ENCODE measurements at places on chromosomes 2 and 18.
A peak's percentile ranks its signal among the peaks of the same experiment; 100 is the strongest.

GRCh38 chr2:19747310-19748072 lies 154.3 kb downstream of the TTC32 start:
- DNase-seq: peak; percentile 11

- DNase-seq: no peak
These were observed 323.1 kb downstream of the SLC8A1 start for GRCh38 chr2:40128796-40129195.

GRCh38 chr2:217621391-217621801 lies 381.4 kb downstream of the TNS1 start:
- no peak for DNase-seq

- no peak for DNase-seq
These were observed 91.7 kb upstream of the HNMT start for GRCh38 chr2:137872577-137872976.

DNA sequence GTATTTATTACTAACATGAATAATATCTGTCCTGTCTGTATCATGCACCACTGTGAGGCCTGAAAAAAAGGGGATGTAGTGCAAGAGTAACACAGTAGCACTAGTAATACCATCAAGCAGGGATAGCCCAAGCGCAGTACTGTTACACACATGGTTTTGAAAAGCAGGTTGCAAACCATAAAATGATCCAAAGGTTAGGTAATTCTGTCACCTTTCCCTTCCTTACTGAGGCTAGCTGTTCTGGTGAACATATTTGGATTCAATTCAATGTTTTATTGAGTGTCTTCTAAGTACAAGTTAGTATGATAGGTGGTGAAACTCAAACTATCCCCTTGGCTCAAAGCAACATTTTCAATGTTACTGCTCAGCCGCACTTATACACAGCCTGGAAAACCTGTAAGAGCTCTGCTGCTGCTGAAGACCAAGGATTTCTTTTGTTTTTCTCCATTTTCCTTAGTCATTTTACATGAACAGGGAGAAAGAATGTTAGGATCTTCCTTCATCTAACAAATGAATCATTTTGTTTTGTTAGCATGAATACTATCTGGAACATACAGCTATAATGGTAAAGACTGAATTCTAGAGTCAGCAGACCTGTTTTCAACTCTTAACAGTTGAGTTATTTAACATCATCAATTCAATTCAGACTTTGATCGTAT lies 102.5 kb upstream of the ITPRID2 start:
- DNase-seq: no peak

DNA sequence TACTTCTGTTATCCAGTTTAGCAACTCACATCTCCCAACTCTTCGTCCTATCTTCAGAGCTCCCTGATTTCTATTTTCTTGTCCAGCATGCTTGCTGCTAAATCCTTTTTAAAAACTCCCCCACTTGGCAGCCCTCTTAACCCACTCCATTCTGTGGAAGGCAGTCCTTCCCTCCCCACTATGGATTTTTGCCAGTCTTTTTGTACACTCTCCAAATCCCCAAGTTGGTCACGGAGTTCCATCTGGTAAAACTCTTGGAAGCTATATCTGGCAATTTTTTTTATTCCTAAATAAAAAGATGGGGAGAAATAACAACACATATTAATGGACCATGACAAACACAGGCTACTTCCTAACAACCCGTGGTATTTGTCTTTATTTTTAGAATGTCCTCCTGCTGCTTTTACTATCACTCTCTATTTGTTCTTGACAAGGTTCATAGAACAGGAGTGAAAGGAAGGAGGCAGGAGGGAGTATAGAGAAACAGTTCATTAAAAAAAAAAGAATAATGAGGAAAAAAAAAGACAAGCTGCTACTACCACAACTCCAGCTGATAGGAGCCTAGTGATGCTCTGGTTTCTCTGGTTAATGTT lies 120.0 kb upstream of the THSD7B start:
- DNase-seq: no peak

DNA sequence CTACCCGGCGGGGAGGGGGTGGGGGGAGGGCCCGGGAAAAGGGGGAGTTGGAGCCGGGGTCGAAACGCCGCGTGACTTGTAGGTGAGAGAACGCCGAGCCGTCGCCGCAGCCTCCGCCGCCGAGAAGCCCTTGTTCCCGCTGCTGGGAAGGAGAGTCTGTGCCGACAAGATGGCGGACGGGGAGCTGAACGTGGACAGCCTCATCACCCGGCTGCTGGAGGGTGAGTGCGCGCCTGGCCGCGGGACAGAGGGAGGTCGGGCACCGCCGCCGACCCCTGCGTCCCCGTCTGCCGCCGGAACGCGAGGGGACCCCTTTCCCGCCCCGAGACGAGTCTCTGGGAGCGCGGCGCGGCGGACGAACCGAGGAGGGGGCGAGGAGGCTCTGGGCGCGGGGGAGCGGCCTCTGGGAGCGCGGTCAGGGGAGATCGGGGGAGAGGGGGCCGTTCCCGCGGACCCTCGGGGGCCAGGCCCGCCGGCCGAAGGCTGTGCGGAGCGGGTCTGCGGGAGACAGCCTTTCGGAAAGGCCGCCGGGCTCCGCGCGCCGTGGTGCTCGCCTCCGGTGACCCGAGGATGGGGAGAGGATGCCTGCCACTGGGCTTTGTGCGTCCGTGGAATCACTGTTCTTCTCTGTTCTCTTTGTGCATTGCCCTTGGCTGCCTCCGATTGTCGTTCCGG lies 463 bp downstream of the PPP1CB start:
- DNase-seq: no peak

DNA sequence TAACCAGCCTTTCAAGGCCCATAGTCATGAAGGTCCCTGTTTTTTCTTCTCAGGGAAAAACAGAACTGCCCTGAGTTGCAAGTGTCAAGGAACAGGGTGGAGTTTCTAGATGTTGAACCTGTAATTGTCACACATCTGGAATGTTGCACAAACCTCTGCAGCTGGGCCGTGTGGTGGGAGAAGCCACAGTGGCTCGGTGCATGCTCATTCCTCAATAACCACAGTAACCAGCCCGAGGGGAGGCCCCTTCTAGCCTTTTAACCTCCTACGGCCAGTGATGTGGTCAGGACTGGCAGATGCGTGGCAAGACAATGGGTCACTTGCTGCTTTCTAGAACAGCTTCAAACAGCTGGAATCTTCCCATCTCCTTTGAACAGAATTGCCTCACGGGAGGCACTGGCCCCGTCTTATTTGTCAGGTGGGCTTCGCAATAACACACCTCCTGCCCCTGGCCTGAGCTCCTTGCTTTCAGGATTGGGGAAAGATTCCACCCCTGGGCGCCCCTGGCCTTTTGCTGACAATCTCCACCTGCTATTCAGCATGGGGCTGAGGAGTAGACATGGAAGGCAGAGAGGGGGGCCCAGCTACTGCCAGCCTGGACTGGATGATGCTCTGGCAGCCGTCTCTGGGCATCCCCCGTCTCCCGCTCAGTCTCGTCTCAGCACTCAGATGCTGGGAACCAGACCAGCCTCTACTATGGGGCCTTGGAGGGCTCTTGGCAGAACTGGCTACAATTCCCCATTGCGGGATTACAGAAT lies 102.9 kb downstream of the KLHL29 start:
- DNase-seq: peak; percentile 80

GRCh38 chr2:180980106-180980942 lies at the start of gene UBE2E3:
UBE2E3 (plus strand) TSS chr2:180980605; CDS start chr2:180982043, 1,438 bp downstream.
- peak; percentile 65 for DNase-seq

- no peak for DNase-seq
These were observed 131.5 kb downstream of the PPP1R1C start for GRCh38 chr2:182117196-182117595.

DNA sequence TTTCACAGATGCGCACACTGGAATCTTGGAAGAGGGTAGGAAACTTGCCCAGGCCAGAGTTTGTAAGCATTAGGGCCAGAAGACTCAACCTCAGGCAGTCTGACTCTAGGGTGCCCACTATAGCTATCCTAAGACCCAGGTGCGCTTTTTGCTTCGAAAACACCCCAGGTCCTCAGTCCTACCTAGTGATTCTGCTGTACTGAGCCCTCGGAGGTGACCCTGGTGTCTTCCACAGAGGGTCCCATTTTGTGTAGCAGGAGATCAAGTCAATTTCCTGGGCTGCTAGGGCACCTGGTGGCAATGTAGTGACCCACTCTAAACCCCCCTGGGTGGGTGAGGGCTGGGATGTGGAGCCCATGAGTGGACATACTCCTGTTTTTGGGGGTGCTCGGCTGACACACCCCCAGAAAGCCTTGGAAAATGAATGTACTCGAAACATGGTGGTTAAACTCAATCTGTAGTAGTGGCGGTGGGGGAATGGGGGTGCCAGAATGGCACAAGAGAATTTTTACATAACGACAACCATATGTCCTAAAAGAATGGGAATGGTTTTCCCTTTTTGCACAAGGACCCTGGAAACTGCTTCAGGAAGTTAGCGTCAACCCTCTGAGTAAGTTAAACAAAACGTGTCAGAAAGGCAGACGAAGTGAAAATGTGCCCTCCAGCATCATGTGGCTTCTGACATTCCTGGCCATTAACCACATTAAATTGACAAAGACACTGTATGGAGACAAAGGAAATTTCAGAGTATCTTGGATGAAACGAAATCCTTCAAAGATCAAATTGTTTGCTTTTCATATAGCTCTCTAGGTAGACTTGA lies 218.0 kb upstream of the COPS8 start:
- peak; percentile 35 for DNase-seq

GRCh38 chr2:210593166-210593565 lies 36.8 kb downstream of the CPS1 start:
- DNase-seq: no peak

DNA sequence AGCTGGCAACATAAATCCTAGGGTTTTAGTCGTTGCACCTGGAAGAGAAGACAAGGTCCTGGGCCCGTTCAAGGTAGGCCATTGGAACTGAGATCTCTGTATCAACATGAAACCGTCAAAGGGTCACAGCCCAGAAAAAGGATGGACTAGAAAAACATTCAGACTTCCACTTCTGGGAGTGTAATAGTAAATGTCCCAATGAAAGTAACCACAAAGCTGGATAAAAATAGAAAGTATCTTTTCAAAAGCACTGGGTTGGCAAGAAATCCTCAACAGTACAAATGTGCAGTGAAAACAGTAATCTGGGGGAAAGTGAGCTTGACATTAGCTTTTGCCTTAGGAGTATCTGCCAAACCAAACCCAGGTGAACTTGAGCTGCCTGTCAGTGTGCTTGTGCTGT lies 12.9 kb downstream of the CGREF1 start:
- DNase-seq: no peak

GRCh38 chr2:222708274-222708710 lies 36.8 kb downstream of the MOGAT1 start:
- DNase-seq: peak; percentile 57

GRCh38 chr18:39414009-39414700 lies 1848.6 kb upstream of the CELF4 start:
- DNase-seq: peak; percentile 90

- DNase-seq: no peak
These were observed 184.4 kb downstream of the CNTNAP5 start for GRCh38 chr2:124209441-124209840.

GRCh38 chr2:69147841-69148533 lies 135.0 kb downstream of the ANTXR1 start:
- no peak for DNase-seq

DNA sequence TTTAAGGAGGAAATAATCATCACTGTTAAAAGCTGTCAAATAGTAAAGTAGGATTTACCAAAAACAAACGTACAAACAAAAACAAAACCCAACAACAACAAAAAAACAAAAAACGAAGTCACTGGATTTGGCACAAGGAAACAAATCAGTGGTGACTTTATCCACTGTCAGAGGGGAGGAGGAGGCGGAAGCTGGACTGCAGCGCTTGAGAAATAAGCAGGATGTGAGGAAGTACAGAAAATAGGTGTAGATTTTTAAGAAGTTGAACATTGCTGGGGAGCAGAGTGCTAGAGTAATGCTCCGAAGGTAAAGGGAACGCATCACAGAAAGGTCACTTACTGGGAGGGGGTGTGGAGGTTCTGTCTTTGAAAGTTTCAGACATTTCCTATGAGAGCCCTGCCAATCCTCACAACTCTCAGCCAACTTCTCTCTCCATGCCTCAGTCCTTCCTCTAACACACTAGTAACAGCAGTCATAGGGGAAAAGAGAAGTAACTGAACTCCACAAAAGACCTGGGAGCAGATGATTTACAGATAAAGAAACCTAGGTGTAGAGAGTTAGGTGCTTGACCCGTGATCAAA lies 220.2 kb upstream of the SMAD7 start:
- no peak for DNase-seq

DNA sequence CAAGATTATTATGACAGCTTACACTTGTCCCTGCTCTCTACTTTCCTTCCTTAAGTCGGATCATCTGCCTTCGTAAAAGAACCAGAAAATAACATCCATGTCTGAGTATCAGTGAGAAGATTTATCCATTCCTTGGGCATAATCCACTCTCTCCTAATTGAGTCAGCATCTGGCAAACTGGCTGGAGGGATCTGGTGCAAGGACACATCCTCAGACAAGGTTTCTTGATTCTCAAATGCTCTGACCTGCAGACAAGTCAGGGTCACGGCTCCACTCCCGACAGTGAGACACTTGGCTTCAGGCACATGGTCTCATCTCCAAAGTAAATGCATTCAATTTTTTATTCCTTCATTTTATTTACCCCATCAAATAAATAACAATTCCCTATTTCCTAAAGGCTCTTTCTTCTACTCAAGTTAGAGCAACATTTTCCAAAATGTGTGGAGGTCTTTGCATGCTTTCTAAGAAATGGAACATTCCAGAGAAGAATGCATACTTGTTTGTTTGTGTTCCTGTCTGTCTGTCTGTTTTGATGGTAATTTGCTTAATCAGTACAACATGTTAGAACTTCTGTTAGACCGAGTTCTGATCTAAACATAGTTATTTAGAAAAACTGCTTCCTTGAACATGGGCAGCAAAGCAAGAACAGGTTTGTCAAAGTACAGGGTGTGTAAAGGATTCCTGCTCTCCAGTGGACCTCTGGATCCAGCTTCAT lies 246.9 kb downstream of the IRS1 start:
- no peak for DNase-seq

DNA sequence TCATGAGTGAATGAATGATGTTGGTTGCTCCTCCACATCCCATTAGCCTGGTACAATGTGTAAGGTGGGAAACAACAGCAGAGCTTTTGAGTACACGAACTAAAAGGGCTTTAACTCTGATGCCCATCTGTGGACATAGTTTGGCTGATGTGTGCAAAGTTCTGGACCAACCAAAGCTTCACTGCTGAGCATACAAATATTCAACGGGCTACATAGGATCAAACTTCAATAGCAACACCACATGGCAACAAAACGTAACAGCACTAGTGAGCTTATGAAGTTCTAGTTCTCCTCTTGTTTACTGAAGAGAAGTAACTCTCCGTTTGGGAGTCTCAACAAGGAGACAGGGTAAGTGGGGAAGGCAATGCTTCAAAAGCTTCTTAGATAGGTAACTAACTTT lies 20.4 kb downstream of the STAM2 start:
- no peak for DNase-seq

- DNase-seq: no peak
These were observed 61.4 kb upstream of the KIF5C start for GRCh38 chr2:148813603-148814065.

- peak; percentile 5 for DNase-seq
These were observed 17.3 kb downstream of the CDH20 start for GRCh38 chr18:61350578-61350977.
